C1 segment of cervical spinal cord (tissue), 14 donors: ENCODE measurements at places on chromosomes 12 and 14.

GRCh38 chr12:109052097-109052413, 321 bp upstream of the USP30 start:
- no peak for DNase-seq

DNA sequence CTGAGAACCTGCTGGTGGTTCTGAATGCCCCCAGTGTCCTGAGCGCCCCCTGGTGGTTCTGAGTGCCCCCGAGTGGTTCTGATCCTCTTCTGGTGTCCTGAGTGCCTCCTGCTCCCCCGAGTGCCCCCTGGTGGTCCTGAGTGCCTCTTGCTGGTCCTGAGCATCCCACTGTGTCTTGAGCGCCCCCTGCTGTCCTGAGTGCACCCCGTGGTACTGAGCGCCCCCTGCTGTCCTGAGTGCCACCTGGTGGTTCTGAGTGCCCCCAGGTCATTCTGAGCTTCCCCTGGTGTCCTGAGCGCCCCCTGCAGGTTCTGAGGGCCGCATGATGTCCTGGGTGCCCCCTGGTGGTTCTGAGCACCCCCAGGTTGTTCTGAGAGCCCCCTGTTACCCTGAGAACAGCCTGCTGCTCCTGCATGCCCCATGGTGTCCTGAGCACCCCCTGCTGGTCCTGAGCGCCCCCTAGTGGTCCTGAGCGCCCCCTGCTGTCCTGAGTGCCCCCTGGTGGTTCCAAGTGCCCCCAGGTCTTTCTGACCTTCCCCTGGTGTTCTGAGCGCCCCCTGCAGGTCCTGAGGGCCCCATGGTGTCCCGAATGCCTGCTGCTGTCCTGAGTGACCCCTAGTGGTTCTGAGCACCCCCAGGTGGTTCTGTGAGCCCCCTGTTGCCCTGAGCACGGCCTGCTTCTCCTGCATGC, 1165.4 kb downstream of the TMEM121 start:
- DNase-seq, result no peak

DNA sequence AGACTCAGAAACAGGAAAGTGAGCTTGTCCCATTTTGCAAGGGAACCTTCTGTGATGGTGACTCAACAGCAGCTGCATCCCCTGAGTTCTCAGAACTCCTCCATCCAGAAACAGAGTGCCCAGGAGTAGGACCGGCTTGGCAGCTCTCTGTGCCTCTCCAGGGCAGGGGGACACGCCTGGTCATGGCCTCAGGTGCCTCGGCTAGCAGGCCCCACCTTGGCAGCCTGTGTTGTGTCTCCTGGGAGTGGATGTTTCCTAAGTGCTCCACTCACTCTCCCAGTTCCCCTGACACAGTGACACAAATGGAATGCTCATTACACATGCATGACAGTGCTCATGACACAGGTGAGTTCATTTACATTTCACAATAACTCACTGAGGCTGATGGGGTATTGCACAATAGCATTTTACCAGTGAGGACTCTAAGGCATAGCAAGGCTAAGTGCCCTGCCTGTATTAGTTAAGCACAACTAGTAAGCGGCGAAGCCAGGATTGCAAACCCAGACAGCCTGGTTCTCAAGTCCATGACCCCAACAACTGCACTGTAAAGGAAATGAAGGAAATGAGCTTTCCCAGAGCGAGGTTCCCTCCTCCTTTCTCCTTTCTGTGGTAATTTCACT, 47.4 kb downstream of the CALM1 start:
- DNase-seq, result no peak

- DNase-seq, result no peak
Observed at GRCh38 chr14:20327005-20327869, 5.8 kb downstream of the CCNB1IP1 start.

DNA sequence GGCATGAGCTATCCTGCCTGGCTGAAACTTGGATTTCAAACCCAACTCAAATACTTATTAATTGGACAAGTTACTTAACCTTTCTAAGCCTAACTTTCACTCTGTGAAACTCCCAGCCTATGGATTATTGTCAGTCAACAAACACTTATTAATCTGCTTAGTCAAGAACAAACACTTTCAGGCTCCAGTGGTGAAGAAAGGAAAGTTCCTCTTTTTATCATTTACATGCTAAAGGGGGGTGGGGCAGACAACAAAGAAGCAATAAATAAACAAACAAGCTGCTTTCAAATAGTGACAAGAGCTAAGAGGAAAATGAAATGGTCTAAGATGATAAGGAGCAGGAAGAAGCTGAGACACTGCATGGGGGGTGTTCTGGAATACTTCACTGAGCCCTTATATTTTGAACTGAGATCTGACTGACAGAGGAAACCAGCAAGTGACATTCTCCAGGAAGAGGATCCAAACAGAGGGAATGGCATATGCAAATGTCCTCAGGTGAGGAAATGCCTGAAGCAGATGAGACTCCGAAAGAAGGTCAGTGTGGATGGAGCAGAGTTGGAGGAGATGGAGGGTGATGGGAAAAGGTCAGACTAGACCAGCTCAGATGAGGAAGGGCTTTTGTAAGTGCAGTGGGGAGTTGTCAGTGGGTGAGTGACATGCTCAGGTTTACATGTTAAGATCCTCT, 259.6 kb downstream of the ITPR2 start:
- DNase-seq, result no peak

GRCh38 chr14:80212023-80212397, 706 bp upstream of the DIO2 start:
- DNase-seq, result no peak

DNA sequence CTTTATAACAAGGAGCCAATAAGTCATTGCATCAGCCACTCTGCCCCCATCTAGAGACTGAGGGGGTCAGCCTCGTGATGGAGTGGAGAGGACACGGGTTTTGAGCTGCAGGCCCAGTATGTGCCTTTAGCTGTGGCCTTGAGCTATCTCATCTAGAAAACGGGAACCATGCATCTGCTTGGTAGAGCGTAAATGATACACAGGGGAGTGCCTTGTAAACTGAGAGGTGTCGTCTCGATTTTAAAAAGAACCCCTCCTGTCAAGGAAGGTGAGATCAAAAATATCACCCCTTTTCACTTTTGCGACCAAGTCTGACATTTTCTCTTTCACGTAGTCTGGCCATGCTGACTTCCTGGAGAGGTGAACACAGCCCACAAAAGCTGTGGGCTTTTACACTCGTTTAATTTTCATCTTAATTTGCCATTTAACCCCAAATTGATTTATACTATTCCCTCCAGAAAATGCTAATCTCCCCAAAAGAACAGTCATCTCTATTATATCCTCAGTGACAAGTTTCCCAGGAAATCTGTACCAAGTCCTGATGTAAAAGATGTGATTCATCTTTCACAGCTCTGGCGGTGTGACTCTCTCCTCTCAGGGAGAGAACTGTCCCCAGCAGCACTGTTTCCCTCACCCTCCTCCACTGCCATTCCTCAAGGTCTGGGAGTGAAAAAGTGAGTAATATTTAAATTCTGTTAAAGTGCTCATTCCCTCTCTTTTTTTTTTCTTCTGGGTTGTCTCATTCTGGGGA, 30.6 kb downstream of the VCPKMT start:
- DNase-seq, result no peak

DNA sequence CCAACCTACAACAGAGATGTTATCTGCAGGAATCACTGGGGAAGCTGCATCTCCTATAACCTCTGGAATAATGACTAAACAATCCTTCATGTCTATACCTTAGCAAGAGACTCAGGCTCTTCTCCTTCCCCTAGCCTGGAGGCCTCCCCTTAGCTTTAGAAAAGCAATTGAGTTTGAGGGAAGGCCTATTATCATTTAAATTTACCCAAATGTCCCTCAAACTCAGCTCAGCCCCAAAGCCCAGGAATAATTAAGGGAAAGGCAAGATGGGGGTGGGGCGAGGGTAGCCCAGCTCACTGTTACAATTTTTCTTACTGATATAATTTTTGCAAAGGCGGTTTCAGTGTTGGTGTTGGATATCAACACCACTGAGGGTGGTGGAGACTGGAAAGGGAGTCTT, 151.4 kb upstream of the EEA1 start:
- DNase-seq, result no peak

GRCh38 chr12:11801643-11802042, 152.2 kb downstream of the ETV6 start:
- DNase-seq, result no peak

DNA sequence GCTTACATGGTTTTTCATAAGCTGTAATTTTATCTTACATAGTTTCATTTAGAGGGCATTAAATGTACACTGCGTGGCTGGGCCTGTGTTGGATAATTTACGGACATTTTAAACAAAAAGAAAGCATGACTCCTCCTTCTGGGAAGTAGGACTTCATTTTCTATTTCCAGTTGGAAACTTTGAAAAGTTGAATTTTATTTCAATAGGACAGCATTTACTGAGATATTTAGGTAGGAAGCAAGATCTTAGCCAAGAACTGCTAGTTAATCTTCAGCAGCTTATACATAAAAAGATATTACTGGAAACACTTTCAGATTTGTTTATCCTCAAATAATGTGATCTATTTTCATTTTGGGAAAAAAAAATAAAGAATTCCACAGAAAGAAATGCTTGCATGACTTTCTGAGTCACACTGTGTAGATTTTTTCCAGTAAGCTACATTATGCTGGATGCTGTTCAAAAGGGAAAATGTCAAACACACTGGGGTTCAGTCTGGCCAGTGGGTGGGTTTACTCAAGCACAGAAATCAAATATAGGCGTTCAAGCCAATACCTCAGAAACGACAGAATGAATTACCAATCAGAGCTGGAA, 239.4 kb upstream of the KRR1 start:
- DNase-seq, result no peak

DNA sequence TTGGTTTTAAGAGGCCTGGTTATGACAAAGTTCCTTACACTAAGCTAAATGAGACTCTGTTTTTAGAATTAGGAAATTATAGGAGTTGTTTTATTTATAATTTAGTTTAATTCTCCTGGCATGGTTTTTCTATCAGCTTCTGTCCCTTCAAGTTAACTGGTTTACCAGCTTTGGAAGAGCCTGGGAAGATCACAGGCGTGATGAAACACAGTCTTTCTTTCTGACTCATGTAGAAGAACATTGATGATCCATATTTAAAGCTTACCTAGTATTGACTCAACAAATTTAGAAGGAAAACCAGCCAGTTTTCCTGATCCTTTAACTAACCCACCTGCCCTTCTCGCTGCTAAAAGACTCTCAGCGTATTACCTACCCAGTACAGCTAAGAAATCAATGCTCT, 155.2 kb downstream of the TGFB3 start:
- no peak for DNase-seq

GRCh38 chr12:98418357-98419075, 96.9 kb upstream of the TMPO start:
- no peak for DNase-seq

GRCh38 chr12:111129149-111129767, 208.9 kb upstream of the MYL2 start:
- no peak for DNase-seq

DNA sequence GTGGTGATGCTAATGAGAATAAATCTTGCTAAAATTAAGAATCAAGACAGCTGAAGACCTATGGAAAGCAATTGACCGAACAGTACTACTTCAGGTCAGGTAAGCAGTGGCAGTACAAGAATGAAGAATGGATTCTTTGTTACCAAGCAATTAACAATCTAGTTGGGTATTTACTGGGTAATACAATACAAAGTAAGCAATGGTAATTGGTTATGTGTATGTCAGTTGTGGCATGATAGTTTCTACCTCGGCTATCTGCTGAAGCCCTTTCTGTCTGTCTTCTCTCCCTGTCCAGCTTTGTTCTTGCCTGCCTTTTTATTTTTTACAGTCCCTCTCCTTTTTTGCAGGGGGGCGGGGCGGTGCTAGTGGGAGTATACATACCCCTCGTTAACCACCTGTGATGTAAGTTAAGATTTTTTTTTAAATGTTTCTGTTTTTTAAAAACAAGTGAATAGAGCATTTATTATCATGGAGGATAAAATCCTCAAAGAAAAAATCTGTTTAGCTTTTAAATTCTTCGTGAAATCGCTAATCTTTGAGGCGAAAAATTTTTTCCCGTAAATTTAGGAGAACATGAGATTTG, 75.9 kb downstream of the RCOR1 start:
- DNase-seq, result no peak

DNA sequence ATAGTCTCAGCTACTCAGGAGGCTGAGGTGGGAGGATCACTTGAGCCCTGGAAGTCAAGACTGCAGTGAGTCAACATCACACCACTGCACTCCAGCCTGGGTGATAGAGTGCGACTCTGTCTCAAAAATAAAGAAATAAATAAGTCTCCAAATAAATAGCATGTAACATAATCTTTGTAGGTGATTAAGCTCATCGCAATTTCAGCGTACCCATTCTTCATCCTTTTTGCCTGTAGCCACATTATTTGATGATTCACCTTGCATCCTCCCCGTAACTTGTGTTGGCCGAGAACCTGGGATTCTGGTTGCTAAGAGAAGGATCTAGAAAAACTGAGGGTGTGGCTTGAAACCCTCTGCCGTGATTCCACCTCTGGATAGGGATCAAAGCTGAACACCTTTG, 115.1 kb downstream of the GALC start:
- no peak for DNase-seq

GRCh38 chr12:48164451-48164850, 7.1 kb upstream of the ASB8 start:
- DNase-seq, result no peak

- DNase-seq, result no peak
Observed at GRCh38 chr14:54462048-54462447, 20.9 kb upstream of the CNIH1 start.

- DNase-seq, result no peak
Observed at GRCh38 chr12:22881878-22882385, 257.0 kb downstream of the ETNK1 start.

DNA sequence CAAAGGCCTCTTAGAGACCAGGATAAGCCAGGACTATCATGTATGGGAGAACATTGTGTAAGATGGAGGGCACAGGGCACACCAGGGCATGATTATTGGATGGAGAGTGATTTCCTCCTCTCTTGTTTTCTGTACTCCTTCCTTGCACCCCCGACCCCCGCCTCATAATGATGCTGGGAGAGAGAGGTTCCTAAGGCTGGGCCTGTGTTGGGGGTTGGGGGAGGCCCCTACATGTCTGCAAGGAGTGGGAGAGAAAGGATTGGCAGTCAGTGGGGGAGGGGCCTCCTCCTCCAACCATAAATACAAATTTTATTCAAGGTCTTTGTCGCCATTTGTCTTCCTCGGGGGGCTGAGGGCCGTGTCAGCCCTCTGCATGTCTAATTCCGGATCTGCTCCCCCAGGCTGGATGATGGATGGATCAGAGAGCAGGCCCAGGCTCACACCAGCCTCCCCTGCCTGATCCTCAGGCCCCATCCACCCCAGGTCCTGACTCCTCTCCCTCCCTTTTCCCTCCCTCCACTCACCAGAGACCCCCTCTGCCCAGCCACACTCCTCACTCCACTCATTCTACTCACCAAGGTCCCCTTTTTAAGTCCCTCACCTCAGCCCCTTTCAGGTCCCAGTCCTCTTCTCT, 2.0 kb upstream of the C1QL4 start:
- DNase-seq, result no peak

DNA sequence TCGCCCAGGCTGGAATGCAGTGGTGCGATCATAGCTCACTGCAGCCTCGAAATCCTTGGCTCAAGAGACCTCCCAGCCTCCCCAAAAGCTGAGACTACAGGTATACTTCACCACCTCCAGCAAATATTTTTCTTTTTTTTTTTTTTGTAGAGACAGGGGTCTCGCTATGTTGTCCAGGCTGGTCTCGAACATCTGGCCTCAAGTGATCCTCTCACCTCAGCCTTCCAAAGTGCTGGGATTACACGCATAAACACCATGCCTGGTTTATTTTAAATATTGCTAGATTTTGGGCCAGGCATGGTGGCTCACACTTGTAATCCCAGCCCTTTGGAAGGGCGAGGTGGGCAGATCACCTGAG, 26.7 kb upstream of the UBC start:
- no peak for DNase-seq
